ENCODE measurements at places on chromosomes 2 and 18. TPM values are rescaled to one million over a fixed set of nuclear protein-coding genes. Genes with fewer than 3 reads are reported as not detected.

DNA sequence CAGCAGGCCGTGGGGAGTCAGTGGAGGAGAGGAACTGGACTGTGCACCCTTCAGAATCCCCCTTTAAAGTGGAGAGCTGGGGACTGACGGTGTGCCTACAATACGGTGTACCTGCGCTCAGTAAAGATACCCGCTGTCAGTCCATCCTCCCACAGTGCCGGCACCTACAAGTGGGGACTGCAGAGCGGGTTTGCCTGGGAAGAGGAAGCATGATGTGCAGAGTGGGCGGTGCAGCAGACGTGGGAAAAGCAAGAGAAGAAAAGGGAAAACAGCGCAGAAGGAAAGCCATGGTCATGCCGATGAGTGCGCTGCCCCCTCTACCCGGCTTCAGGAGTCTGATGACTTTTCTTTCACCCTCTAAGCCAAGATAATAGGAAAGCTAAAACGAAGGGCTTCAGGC lies 148.0 kb downstream of the TPO start:
- no peak for DNase-seq

GRCh38 chr18:32776561-32776960 lies 3.7 kb upstream of the KLHL14 start:
- no peak for DNase-seq

DNA sequence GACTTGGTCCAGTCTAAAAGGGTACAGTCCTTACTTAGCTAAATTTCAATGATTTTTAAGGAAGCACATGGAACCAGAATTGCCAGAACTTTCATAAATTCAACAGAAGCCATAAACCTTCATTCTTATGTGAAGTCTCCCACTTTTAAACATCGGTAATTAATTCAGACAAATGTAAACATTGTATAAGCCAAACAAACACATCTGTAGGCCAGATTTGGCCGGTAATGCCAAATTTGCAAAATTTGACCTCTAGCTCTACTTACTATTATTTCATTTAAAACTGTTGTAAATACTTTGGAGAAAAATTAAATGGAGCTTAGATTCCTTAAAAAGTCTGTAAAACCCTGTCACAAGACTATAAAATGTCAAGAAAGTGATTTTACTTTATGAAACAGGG lies 83.2 kb upstream of the GALNT5 start:
- no peak for DNase-seq

DNA sequence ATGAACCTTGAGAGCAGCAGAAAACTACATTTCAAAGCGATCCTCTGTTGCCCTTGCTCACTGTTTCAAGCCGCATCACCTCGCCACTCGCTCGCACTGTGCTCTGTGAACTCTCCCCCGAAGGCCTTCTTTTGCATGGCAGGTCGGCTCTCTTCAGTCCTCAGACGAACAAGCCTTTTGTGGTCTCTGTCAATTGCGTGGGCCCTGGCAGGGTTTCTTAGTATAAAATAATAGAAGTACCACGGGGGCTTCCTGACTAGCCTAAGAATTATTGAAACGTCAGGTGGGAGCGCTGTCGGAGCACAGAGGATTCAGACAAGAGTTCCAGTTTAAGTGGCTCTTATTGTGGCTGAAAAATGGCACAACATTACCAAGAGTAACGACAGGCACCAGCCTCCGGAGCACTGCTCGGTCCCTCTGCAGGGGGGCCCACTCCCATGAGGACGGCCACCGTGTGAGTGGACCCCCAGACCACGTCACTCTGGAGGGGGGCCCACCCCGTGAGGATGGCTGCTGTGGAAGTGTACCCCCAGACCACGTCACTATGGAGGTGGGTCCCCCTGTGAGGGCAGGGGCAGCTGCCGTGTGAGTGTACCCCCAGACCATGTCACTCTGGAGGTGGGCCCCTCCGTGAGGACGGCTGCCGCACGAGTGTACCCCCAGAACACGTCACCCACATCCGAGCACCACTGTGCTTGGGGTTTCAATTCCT lies 237.7 kb downstream of the HDAC4 start:
- DNase-seq: no peak

GRCh38 chr2:120448961-120449810 lies 103.2 kb downstream of the INHBB start:
- no peak for DNase-seq

DNA sequence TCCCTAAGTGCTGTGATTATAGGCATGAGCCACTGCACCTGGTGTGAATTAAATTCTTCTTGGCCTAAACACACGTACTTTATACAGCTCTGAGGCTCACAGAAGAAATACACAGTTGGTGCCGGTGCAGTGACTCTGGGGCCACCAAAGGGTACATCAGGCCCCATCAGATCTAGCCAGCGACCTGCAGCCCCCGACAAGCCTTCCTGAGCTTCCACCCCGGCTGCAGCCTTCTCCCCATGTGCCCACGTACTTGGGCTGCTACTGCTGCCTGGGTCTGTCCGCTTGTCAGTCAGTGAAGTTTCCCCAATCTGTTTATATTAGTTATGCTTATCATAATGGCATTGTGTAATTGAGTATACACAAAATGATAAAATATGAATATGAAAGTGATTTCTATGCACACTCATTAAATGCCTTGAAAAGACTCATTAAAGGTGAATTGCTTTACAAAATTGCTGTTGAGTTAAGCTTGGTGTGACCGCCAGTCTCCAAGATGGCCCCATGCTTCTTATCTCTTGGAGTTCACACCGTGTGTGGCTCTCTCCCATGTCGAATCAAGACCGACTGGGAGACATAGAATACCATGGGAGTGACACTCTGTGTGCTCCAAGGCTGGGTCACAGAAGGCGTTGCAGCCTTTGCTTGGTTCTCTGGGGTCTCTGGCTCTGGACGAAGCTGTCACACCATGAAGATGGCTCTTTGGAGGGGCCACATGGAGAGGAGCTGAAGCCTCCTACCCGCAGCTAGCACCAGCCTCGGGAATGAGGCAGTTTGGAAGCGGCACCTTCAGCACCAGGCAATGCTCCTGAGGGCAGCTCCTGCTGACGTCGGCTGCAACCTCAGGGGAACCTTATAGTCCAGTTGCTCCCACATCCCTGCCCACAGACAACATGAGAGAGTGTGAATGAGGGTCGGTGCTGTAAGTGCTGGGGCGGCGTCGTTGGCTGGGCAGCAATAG lies 29.2 kb upstream of the HPCAL1 start:
- DNase-seq: no peak

CDH2 gene
- total RNA-seq: 9.2 TPM

RRM2 gene
- total RNA-seq: 13.6 TPM

SP100 gene
- total RNA-seq: 96.8 TPM
